Epithelial cell of esophagus (primary cell): ENCODE measurements at places on chromosomes 2 and 18.
A peak's percentile ranks its signal among the peaks of the same experiment; 100 is the strongest.

- no peak for DNase-seq
These were observed 469.8 kb upstream of the ACVR2A start for GRCh38 chr2:147375073-147375472.

- DNase-seq: peak; percentile 83
These were observed 95.3 kb upstream of the CAVIN2 start for GRCh38 chr2:191942090-191942738.

DNA sequence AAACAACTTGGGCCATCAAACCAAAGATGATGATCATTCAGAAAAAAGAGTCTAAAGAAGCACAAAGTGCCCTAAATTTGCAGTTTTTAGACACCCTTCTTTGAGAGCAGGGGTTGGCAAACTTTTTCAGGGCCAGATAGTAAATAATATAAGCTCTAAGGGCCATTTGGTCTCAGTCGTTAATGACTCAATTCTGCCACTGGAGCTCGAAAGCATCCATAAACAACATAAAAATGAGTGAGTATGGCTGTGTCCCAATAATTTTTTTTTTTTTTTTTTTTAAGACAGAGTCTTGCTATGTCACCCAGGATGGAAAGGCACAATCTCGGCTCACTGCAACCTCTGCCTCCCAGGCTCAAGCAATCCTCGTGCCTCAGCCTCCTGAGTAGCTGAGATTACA, 152.3 kb downstream of the DTNB start:
- no peak for DNase-seq

DNA sequence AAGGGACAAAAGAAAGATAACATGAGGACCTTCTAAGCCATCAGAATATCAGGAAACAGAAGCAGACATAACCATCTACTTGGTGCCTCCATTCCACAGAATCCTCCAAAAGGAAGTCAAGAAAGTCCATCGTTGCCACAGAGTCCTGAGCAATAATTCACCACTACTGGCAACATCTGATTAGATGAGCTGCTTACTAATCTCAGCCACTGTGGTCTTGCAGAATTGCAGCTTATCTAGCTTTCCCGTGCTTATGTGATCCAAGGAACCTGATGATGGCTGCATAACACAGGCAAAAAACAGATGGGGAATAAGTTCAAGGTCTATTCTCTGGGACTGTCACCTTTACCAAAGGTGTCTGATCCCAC, 278.5 kb downstream of the AFF3 start:
- no peak for DNase-seq

DNA sequence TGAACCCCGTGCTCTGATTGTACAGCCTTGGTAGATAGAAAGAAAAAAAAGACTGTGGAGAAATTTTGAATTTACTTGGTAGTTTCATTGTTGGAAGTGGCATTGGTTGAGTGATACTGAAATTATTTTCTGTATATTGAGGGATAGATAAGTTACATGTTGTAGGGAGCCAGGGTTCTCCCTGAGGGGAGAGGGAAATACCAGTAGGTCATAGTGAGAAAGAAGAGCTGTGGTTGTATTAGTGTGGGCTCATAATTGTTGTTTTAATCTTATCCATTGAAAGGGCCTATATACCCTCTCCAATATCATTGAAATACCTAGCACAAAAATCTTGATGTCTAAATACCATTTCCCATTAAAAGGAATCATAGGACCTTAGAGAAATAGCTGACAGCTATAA, 16.9 kb upstream of the RAB31 start:
- no peak for DNase-seq

DNA sequence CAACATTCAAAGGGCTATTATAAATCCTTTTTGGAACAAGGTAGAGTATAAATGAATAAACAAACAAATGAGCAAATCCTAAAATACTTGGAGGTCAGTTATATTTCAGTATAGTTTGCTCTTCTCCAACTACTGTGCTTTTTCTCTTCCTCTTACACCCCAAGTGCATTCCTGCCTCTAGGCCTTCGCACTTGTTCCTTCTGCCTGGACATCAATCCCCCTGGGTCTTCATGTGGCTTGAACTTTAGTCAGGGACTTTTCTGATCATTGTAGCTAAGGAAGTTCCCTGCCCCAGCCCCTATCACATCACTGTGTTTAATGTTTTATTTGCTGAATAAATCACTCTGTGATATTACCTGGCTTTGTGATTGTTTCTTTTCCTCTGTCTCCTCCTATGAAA, 418.2 kb upstream of the HNRNPA3 start:
- no peak for DNase-seq

DNA sequence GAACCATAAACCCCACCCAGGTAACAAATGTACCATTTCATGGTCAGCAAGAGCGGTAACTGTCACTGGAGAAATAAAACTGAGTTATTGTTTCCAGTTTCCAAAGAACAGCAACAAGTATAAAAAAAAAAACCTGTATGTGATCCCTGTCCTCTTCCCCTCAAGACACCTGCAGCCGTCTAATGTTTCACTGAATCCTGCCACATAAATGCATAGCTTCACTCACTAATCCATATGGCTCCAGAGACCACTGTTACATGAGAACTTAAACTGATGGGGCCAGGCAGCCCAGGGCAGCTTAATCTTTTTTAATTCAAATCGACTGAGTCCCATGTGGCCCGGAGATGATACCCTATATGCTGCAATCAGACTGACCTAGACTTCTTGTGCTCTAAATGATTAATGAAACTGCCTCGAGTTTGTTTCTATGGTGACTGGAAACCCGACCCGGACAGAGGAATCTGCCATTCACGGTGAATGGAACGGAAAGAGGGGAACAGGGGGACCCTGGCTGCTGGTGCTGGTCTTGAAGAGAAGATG, 60.9 kb upstream of the SIX2 start:
- DNase-seq: no peak

DNA sequence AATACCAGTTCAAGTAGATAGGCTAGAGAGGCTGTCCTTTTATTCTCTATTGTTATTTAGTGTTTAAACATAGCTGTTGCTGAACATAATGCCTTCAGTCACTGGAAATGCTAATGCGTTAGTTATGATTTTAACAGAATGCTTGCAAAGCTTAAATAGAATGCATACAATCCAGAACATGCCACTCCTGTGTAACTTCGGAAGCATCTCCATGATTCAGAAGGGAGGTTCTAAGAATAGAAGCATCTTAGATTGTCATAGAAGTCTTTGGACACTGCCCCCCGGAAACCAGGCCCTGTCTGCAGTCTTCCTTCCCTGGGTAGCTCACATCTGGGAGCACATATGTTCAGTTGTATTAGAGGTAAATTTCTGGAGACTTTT, 73.2 kb downstream of the ZNF532 start:
- no peak for DNase-seq

DNA sequence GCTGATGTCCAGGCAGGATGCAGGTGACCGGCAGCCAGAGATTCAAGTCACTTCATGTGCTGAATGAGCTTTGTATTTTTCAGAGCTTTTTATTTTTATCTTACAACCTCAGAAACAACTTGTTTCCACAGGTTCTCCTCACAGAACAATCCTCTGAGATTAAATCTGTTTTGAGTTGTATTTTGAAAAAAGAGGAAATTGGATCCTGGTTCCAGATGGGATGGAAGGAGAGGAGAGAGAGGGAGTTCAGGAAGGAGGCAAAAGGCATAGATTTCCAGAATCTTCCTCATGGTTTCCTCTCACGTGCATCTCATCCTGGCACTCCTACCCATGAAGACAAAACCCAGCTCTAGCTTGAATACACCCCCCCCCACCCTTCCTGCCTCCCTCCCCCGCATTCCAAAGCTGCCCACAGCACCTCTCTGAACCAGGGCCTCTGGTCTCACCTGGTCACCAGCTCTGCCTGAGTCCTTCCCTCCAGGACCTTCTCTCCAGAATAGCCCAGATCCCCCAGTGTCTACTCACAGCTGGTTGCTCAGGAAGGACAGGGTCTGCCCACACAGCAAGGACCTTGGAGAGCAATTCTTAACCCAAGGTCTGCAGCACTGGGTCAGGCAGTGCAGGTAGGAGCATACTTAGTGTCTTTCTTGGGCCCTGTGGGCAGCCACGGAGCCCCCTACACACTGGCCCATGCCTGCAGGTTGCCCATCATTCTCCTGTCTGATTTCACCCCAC, 104.7 kb downstream of the ZFP36L2 start:
- no peak for DNase-seq

DNA sequence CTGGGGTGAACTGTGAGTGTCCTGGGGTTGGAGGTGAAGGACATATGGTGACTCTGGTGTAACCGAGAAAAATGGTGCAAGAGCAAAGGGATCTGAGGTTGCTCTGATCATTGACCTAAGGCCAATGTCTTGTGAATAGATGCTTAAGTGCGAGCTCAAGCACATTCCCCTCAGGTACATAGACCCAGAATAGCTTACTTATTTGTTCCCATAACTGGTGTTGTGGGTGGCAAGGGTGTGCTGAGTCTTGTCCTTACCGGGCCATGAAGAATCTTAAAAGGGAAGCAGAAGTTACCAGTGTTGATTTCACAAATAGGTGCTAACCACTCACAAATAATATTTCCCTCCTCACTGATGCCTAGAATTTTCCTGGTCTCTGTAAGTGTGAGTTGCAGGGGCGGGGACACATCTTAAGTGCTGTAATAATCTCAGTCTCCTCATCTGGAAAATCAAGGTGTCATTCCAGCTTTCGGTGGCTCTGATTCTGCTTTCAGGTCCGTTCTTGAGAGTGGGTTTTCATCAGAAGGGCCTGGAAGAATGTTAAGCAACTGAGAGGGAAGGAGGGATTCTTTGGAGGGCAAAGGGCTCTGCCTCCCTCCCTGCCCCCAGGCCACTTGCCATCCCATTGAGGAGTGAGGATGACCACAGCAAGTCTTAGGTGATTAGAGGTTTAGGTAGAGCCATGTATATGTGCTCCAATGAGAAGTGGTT, 54.9 kb downstream of the LIPG start:
- no peak for DNase-seq

DNA sequence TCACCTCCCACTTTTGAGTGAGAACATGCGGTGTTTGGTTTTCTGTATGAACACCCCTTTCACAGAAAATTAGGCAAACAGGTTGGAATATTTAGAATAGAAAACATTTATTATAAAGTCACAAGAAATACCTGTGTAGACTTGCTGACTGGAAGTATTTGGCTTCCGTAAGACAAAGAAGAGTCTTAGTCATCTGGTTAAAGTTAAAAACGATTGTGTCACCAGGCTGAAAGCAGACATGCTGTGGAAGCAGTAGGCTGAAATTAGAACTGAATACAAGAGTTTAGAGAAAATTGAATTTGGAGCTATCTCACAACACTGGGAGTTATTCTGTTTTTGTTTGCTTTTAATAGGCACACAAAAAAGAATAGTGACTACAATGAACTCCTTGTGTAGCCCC, 16.2 kb upstream of the CLASP1 start:
- peak; percentile 88 for DNase-seq

DNA sequence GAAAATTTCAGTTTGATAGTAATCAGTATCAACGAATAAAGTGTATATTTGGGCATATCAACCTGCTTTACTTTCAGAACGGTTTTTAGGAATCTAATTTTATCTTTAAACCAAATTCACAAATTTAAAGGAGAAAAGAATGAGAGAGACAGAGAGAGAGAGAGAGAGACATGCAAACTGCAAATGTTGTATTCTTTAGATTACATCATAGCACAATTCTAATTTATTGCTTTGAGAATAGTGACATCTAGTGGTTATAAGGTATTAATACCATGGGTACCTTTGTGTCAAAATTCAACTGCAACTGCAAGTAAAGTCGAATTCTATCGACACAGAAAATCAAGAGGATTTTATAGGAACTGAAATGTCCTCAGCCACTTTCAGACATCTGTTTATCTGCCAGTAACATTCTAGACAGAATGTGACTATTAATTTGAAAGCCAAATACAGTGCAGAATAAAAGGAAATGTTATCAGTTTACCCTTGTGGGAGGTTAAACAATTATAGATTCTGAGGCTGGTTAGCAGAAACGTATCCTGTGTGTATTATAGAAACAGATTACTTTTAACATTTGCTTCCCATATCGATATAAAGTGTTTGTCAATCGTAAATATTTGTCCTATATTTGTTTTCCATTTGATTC, 529.8 kb upstream of the VRK2 start:
- peak; percentile 51 for DNase-seq

- peak; percentile 75 for DNase-seq
These were observed 109.2 kb downstream of the TMEM18 start for GRCh38 chr2:567865-568638.

DNA sequence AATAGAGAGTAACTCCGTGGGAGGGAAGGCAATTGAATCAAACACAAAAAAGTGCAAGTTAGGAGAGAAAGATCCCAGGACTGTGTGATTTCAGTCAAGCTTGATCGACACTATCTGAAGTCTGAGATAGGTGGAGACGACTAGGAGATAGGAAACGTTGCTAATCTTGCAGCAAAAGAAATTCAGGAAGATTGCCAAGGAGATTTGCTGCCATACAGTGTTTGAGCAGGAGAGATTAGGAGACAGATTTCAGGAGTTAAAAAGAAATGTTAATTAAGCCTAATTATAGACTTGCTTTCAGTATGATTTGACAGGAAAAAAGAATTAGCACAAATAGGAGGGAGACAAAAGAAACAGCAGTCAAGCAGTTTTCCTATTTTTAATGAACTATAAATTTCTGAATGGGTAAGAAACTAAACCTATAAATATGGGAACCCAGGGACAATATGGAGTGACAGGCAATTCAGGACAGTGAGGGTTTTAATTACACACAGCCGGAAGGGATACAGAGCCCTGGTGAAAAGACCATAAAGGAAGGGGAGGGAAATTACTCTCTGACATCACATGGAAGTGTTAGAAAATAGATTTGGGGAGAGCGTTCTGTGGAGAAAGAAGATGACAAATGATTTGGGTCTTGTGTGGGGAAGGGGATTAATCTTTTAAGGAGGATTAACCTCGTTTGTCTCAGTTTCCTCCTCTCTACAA, 72.6 kb downstream of the SUCLG1 start:
- DNase-seq: no peak

DNA sequence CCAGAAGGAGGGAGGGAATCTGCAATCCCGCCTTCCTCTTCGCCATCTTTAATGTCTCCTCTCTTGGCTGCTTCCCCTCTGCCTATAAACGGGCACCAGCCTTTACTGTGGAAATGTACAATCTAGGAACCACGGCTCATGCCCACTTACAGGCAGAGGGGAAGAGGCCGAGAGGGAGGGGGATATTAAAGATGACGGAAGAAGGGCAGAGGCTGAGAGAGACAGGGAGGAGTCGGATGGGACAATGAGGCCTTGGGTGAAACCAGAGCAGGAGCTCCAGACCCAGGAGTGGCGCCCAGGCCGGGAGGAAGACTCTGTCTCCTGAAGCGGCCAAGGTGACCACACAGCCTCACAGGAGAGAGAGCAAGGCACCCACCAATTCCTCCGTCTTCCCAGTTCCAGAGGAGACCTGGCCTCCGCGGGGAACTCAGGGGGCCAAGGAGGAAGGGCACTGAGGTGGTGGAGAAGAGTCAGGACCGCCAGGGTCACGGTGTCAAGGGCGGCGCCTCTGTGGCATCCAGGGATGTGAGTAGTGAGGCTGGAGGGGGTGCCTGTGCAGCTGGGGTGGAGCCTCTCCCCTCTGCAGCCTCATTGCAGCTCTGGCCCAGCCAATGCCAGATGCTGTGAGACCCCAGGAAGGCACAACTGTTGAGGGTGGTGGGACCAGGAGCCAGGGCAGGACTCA, 67.8 kb downstream of the CIB4 start:
- no peak for DNase-seq

- DNase-seq: no peak
These were observed 17.6 kb upstream of the CLIP4 start for GRCh38 chr2:29097569-29097968.

GRCh38 chr2:112162341-112162740, 24.2 kb downstream of the FBLN7 start:
- no peak for DNase-seq

- DNase-seq: no peak
These were observed 33.7 kb downstream of the EHBP1 start for GRCh38 chr2:62738981-62739936.
